NCI-H1417 (cell line): ENCODE measurements at places on chromosomes 5 and 9.

DNA sequence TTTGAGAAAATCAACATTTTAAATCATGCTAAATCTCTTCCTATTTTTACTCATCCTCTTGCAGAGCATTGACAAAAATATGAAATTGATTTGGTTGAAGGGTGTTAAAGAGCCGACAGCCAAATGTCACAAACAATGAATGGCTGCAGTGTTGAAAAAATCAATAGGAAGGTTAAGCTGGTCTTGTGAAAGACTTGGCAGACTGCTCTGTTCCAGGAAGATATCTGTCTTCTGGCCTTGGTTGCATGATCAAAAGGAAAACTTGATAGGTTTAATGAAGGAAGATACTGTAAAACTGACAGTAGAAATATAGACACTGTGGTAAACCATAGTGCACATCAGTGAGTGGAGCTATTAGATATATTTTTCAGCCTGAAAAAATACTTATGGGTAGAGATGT, 103.6 kb downstream of the PBX3 start:
- no peak for DNase-seq

- no peak for DNase-seq
These were observed 1.8 kb downstream of the CAVIN4 start for GRCh38 chr9:100579665-100580064.

GRCh38 chr5:59766427-59767210, 126.9 kb downstream of the PDE4D start:
- DNase-seq, result no peak

GRCh38 chr9:28301281-28301680, 728.0 kb upstream of the C9orf72 start:
- DNase-seq, result no peak

- DNase-seq, result peak; percentile 52
These were observed 744 bp downstream of the TARS1 start for GRCh38 chr5:33441241-33442177.

- DNase-seq, result peak; percentile 49
These were observed 167.4 kb downstream of the ZDHHC21 start for GRCh38 chr9:14525856-14526255.

DNA sequence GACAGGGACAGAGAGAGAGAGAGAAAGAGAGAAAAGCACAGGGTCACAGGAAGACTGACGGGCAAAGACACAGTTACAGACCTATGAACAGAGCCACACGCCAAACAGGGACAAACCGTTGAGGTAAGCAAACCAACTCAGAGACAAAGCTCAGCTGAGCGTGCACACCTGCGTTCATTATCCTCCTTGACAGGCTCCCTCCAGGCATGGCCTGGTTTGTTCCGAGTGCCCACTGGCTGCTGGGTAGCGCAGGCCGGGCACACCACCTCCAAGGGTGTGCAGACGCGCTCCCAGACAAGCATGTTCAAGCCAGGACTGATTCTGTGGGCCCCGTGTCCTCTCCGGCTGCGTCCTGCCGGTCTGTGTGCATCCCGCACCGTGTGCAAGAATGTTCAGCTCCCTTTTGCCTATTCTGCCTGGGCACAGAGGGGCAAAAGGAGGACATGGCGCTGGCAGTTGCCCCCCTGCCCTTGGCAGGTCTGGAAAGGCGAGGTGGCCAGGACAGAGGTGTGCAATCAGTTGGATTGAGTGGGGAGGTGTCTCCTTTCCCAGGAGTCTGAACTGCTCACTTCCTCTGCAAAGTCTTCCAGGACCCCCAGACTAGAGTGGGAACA, 467 bp upstream of the SMIM32 start:
- DNase-seq, result no peak

DNA sequence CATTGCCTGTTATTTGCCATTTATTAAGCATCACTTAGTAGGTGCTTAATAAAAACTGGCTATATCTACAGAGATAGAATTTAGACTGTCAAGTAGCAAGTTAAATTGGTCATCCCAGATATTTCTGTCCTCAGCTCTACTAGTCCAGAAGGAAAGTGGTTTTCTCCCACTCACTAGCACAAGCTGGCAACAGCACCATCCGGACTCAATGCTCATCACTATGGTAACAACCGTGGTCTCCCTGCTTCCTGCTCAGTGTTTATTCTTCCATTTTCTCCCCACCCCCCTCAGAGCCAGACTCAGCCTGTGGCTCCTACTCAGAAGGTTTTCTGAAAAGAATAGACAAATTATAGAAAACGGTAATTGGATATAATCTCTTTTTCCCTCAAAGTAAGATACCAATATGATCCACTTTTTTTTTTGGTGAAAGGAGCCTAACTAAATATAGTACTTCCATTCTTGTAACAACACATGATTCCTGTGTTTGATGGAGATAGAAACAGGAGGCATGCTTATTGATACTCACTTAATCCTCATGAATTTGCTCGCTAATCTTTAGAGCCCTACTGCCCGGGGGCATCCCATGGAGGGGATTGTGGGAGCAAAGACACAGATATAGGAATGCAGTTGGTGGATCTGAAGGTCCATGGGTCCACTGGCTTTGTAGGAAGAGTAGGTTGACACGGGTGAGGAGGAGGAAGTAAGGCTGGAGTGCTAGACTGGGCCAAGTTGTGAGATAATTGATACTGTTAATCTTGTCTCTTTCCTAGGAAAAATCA, 191.4 kb downstream of the MAN2A1 start:
- DNase-seq, result peak; percentile 12

- no peak for DNase-seq
These were observed 387.4 kb downstream of the ACTL7B start for GRCh38 chr9:108468364-108468763.
